ENCODE measurements at places on chromosomes 6 and 20.

- no peak for DNase-seq
Measured at GRCh38 chr6:7528565-7528964, 12.9 kb upstream of the DSP start.

GRCh38 chr20:9206486-9206885 is 137.6 kb downstream of the PLCB4 start:
- DNase-seq = no peak

GRCh38 chr20:35463455-35464300 is 8.3 kb downstream of the CEP250 start:
- DNase-seq = peak; percentile 47

GRCh38 chr6:68238097-68238601 is 396.9 kb upstream of the ADGRB3 start:
- no peak for DNase-seq

DNA sequence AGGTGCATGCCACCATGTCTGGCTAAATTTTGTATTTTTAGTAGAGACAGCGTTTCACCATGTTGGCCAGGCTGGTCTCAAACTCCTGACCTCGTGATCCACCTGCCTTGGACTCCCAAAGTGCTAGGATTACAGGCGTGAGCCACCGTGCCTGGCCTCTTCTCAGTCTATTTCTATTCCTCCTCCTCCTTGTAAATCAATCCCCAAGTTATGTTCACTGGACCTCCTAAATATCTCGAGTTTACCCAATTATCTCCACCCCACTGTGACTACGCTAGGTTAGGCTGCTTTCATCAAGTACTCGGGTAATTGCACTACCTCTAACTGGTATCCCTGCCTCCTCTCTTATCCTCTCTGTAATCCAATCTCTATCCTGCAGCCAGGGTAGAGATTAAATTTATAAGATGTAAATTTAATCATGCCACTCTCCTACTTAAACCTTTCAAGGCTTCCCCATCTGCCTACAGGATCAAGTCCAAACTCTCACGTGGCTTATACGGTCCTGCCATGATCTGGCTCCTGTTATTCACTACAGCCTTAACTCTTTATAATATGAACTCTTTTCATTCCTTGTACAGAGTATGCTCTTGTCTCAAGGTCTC is 837 bp upstream of the MAD2L1BP start:
- no peak for DNase-seq

DNA sequence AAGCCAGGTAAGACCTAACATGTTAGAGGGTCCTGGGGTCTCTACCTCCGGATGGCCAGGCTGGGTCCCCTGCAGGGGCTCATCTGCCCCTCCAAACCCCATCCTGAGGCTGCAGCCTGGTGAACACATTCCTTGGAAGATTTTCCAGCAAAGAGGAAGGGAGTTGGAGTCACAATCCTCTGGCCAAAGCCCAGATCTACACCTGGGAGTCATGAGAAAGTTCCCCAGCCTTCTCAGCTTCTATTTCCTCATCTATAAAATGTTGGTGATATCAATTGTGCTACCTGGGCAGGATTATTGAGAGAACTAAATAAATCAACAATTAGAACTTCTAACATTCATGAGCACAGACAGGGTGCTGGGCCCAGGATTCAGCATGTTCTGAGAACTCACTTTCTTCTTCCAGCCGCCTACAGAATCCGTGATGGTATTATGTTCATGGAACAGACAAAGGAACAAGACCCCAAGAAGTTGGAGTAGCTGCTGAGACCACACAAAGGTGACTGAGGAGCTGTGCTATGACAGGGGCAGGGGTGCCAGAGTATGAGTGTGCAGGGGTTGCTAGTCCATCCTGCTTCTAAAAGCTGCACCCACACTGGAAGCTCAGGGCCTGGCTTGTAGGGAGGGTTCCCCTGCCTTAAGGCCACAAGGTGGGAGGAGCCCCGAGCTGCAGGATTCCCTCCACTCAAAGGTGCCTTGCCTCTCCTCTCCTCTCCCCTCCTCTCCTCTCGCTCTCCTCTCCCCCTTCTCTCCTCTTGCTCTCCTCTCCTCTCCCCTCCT is 68.9 kb downstream of the BMP7 start:
- no peak for DNase-seq

GRCh38 chr6:165807249-165807960 is 144.4 kb upstream of the PDE10A start:
- no peak for DNase-seq

DNA sequence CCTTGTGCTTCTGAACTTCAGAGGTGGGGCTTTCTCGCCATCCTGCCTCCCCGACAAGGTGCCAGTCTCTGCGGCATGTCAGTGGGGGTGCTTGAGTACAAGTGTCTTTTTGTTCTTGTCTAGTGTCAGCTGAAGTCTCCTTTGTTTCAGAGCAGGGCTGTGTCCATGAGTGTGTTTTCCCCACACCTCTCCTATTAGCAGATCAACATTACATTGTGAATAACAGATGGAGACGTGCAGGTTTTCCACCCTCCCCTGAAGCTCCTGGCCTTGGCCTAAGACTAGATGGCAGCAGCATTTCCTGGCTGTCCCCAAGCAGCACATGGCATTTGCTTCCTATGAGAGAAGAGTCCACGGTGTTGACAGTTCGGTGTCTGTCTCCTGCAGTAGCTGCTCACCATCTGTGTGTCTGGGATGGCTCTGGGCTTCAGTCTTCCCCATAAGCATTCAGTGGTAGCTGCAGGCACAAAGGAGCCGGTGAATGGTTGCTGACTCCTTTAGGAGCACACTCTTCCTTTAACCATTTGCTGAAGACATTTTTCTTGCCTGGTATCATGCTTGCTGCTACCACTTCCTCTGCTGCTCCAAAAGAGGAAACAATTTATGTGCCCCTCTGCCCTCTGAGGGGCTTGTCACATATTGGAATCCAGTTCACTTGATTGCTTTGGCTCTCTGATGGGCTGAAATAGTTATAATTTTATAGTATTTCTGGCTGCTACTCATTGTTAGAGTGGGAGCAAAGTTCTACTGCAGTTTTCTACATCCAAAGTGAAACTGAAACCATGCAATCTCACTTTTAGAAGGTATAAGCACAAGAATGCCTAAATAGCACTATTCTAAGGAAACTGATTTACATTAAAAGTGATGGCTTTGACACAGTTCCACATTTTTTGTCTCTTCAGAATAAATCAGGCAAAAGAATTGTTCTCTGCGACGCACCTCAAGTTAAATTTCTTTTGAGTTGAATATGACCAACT is 913.0 kb downstream of the C6orf118 start:
- no peak for DNase-seq

GRCh38 chr6:37826993-37827392 is 7.5 kb downstream of the ZFAND3 start:
- DNase-seq = no peak

- no peak for DNase-seq
Measured at GRCh38 chr6:21098744-21099143, 494.8 kb upstream of the SOX4 start.

DNA sequence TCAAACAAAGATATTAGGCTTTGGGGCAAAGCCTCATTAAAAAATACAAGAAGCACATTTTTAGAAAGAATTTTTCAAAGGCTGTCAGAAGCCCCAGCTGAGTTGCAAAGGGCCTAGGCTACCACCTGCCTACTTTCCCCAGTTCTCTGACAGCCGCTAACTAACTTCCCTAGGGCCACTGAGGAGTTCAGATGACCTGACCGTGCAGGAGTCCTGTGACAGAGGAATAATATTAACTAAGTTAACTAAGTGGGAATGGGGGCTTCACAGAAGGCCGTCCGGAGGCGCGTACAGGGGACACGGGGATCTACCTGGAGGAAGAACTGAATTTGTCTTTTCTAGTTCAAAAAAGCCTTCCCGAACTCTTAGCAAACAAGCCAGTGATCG is 884 bp downstream of the MCHR2 start:
- DNase-seq = no peak

- no peak for DNase-seq
Measured at GRCh38 chr20:61950641-61951071, 115.0 kb downstream of the TAF4 start.

DNA sequence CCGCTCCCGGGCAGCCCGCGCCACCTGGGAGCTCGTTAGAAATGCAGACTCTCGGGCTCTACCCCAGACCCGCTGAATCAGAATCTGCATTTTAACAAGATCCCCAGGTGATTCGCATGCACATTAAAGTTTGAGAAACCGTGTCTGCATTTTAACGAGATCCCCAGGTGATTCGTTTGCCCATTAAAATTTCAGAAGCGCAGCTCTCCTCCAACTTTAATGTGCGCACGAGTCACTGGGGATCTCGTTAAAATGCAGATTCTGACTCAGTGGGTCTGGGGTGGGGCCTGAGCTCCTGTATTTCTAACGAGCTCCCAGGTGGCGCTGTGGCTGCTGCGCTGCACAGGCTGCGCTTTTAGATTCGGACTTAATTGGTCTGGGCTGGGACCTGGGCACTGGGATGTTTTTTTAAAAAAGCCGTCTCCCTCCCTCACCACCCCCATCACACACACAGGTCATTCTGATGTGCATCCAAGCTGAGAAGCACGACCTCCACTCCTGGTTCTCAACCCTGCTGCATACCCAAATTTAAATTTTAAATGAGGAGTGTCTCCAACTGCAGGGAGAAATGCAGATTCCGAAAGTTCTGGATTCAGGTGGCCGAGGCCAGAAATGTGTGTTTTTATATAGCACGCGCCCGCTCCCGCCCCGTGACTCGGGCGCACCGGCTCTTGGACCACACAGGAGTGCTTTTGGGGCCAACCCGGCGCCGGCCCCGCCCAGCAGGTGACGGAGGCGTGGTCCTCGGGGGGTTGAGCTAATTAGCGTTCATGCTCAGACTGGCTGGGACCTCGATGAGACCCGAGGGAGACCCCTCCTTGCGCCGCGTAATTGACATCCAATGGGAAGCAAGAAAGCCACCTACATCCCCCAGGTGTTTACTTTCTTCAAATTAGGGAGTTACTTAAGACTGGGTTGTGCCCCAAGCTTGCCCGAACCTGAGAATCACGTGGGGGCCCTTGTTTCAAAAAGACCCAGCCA is 85.8 kb downstream of the ZFP64 start:
- DNase-seq = peak; percentile 81

DNA sequence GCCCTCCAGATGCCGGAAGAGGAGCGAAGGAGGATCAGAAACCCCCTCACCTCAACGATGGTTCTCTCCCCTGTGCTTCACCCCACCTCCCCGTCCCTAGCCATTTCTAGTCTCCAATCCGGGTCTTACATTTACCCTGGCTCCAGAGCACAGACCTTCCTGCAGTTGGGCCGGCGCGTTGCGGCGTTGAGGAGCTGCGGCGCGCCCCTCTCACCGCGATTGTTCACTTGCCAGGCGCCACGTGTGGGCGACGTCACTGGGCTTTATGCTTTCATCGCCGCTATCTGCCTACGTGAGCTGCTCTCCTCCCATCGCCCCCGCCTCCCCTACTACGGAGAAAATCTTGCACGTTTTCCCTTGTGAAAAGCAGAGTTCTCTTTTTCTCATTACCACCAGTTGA is at the start of gene CRISP2:
Gene CRISP2 (minus strand): TSS at position 198 of the 400 bp plus-strand sequence. CDS start 4,347 bp downstream, outside the sequence.
- DNase-seq = no peak

- DNase-seq = no peak
Measured at GRCh38 chr20:20666359-20666758, 46.1 kb downstream of the RALGAPA2 start.

GRCh38 chr6:168988801-168989200 is 264.8 kb downstream of the THBS2 start:
- DNase-seq = no peak

DNA sequence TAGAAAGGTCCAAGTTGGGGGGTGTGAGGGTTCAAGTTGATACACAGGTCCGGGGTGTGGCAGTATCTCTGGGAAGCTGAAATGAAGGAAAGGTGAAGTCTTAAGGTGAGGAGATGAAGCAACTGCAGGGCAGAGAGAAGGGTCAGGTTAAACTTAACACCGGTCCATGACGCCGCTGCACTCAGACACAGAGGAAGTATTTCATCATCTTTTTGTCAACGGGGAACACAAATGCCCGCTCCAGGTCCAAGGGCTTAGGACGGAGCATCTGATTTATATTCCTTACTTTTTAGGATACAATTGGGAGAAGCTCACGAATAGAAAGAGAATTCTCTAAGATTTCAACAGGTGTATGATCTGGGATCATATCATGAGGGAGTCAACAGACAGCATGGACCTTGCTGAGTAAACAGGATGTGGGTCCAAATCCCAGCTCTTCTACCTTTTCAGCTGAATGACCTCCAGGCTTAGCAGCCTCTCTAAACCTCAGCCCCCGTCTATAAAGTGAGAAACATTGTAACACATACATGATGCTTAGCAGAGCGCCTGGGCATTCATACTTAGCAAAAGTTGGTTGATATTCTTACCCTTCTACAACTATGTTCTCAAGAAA is 197.5 kb downstream of the ATXN1 start:
- no peak for DNase-seq

DNA sequence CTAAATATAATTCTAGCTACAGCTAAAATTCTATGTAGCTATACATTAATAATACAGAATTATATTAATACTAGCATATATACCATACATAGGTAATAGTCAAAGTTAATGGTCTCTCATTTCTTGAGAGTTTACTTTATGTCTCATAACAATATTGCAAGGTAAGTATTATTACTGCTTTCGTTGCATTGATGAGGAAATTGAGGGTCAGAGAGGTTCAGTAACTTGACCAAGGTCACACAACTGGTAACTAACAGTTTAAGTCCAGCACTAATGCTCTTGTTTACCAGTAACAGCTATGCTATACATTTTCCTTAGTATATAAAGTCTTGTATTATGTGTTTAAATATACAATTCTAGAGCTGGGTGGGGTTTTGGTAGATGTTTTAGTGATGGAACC is 67.6 kb downstream of the AFG1L start:
- no peak for DNase-seq

Measured in iPS DF 19.7 (cell line).